ENCODE measurements at places on chromosomes 7 and 10.

GRCh38 chr7:100380196-100380595 lies 6.9 kb downstream of the PILRA start:
- no peak for DNase-seq

DNA sequence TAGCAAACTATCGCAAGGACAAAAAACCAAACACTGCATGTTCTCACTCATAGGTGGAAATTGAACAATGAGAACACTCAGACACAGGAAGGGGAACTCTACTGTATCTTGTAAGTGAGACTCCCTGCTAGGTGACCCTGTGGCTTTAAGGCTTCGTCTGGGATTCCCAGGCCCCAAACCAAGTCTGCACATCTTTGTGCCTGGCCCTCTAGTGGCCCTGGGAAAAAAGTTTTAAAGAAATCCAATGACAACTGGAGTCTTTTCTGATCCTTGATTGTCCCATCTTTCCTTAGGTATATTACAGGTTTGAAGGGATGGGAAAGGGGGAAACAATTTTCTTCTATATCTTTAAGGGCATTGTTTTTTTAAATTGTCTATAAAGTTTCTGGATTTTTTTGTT lies 10.6 kb upstream of the LIPM start:
- no peak for DNase-seq

- no peak for DNase-seq
These were observed 75.3 kb upstream of the TAS2R16 start for GRCh38 chr7:123070702-123071286.

DNA sequence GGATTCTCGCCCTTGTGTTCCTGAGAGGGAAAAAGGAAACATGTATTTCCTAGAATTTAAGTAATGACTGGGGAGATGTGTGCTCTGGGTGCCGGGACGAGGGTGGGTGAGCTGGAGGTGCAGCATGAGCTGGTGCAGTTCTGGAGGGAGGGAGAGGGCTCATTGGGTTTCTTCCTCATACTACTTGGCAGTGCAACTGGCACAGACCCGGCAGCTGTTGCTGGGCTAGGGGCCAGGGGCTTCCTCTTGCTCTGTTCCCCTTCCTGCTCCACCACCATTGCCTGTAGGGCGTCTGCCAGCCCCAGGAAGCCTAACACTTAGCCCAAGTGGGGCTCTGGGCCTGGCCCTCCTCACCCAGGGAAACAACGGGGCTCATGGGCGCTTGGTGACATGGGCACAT lies 5.9 kb downstream of the RET start:
- DNase-seq, result no peak

DNA sequence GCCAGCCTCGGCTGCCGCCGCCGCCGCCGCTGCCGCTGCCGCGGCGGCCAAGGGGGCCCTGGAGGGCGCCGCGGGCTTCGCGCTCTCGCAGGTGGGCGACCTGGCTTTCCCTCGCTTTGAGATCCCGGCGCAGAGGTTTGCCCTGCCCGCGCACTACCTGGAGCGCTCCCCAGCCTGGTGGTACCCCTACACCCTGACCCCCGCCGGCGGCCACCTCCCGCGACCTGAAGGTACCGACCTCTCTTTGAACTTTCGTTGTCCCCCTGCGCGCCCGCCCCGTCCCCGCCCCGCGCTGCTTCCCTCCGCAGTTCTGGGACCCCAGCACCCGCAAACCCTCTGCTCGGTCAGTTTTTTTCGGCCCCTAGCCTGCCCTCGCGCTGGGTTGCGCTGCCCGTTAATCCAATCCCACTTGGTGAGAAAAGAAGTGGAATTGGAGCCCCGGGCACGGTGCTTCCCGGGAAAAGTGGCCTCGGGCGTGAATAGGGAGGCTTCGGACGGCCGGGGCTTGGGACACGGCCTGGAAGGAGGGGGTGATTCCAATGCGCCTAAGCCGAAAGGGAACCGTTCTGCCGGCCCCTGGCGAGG lies 543 bp downstream of the HMX3 start:
- no peak for DNase-seq

DNA sequence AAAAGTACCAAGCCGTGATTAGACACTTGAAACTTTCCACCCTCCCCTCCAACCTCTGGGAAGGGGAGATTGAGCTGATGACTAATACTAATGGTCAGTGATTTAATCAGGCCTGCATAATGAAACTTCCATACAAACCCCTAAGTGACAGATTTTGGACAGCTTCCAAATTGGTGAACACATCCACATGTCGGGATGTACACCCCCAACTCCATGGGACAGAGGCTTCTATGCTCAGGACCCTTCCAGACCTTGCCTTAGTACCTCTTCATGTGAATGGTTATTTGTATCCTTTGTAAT lies 4.8 kb downstream of the NUB1 start:
- no peak for DNase-seq

- no peak for DNase-seq
These were observed 121.8 kb upstream of the HPS1 start for GRCh38 chr10:98568551-98568950.

- DNase-seq, result no peak
These were observed 123.6 kb downstream of the ZNF248 start for GRCh38 chr10:37733822-37734221.

DNA sequence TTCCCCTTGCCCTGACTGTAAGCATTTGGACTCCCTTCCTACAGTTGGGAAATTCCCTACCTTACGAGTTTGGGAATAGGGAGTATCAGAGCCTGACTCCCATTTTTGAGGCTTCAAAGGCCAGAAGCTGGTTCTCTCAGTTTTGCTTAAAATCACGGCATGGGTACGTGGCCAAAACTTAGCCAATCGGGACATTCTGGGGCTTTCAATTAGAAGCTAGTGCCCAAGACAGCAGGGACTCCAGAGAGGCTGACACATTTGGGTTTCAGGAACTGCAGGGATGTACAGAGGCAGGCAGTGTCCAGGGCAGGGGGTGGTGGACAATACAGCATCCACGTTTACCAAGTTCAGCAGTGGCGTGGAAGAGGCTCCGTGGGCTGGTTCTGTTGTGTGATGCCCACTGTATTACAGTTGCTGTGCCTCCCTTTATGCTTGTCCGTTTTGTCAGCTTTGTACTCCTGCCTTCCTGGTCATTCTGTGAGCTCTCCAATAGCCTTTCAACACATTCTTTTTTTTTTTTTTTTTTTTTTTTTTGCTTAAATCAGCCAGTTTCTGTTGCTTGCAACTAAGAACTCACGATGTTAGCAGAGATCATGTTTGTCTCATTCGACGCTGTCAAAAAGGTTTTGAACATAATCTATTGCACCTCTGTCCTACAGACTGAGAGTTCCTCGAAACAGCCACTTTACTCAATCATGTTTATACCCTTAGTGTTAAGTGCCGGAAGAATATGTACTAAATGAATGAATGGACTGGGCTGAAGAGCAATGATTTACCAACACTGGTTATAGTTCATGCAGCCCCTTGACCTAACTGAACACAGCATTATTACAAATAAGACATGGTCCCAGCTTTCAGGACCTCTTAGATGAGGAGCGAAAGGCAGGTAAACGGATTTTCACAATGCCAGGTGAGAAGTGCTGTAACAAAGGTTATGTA lies 1.1 kb downstream of the GGCT start:
- DNase-seq, result no peak

GRCh38 chr10:108411206-108411605 lies 1246.7 kb upstream of the SORCS1 start:
- DNase-seq, result no peak

GRCh38 chr7:92595281-92595680 lies 5.1 kb upstream of the FAM133B start:
- no peak for DNase-seq

DNA sequence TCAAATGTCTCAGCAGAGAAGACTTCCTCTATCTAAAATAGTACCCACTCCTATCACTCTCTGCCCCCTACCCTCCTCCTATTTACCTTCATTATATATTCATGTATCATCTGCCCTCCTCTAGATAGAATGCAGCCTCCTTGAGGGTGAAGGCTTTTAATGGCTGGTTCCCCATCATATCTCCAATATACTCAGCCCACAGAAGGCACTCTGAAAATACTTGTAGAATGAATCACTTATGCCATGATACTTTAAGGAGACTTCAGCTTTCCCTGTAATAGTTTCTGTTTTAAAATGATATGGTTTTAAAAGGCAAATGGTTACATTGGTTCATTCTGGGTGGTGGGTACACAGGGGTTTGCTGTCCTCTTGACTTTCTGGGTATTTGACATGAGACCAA lies 25.3 kb downstream of the GFRA1 start:
- DNase-seq, result no peak
